Foreskin keratinocyte (primary cell): ENCODE measurements at places on chromosomes 7 and 10. TPM values are rescaled to one million over a fixed set of nuclear protein-coding genes. Genes with fewer than 3 reads are reported as not detected.

Gene GPR146
- total RNA-seq: not detected in 2 replicates

Gene MACC1
- 7.9 and 15.2 TPM in 2 replicates for total RNA-seq

GRCh38 chr10:25952857-25953256 is 18.8 kb downstream of the MYO3A start:
- no peak for DNase-seq

Gene MRC1
- 0.07 TPM in 1 of 2 replicates, not detected in the other for total RNA-seq

GRCh38 chr10:121524157-121524817 is 74.0 kb downstream of the FGFR2 start:
- DNase-seq: no peak

GRCh38 chr7:156948361-156948760 is 1.2 kb upstream of the NOM1 start:
- no peak for DNase-seq

Gene GIMAP4
- total RNA-seq: not detected in 2 replicates
